ENCODE measurements at places on chromosomes 3 and 15.

GRCh38 chr3:42961633-42962032 is 17.5 kb upstream of the GASK1A start:
- DNase-seq: peak; percentile 63

GRCh38 chr3:61141227-61141626 is 110.0 kb downstream of the FHIT start:
- peak; percentile 34 for DNase-seq

GRCh38 chr3:6989608-6990291 is 128.8 kb downstream of the GRM7 start:
- DNase-seq: no peak

DNA sequence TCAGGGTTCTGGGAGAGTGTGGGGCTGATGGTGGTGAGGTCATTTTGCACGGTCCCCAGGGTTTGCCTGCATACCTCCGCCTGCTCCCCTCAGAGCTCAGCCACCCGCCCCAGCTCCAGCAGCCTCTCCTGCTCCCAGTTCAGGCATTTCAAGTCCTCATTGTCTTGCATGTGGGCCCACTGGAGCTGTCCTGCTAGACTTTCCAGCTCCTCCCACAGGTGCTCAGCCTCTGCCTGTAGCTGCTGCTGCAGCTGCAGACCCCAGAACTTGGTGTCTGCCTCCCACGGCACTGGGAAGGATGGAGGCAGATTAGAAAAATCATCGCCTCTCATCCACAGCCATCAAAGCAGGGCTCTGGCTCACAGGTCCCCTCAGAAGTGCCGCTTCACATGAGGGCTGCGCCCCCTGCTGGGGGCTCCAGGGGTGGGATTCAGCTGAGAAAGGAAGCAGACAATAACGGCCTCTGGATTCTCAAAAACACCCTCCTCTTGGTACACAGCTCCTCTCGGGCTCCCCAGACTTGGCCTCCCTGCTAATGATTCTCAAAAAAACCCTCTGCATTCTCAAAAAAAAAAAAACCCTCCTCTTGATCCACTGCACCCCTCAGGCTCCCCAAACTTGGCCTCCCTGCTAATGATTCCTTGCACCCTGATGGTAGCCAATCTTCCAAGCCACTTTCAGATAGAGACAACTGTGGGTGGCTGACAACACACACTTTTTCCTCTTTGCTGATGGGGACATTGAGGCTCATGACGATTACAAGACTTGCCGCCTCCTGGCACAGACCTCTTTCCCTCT is 89.3 kb upstream of the C2CD4B start:
- peak; percentile 81 for DNase-seq

DNA sequence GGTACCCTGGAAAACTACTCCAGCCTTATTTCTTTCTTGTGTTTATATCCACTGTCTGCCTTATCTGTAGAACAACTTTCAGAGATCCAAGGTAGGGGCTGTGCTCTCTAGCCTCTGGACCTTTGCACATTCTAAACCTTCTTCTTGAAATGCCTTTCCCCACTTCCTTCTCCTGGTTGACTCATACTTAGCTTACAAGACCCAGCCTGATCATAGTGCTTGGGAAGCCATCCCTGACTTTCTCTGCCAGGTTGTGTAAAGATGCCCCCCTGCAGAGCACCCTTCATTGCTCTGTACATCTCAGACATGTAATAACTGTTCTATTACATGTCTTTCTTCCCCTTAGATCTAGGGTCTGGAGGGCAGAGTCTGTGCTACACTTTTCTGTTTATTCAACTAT is 50.1 kb downstream of the PPM1L start:
- DNase-seq: no peak

- no peak for DNase-seq
Measured at GRCh38 chr15:78274994-78275393, 10.6 kb downstream of the DNAJA4 start.

GRCh38 chr3:187006864-187007630 is 76.7 kb downstream of the ST6GAL1 start:
- no peak for DNase-seq

DNA sequence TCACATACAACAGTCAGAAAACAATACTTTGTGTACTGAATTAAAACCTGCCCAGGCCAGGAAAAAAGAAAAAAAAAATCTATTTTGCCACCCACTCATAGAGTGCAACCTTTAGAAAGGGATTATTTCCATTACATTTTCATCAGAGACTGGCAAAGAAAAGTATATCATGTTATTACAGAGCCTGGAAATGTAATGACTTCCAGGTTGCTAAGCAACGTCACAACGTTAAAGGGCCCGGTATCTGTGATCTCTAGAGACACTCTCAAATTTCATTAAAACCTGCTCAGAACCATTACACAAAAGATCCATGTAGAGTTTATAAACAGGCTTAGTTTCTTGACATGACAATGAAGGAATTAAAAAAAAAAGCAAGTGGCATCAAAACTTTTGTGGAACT is 170.5 kb downstream of the CTNNB1 start:
- DNase-seq: no peak

GRCh38 chr15:53976844-53977392 is 1.3 kb upstream of the UNC13C start:
- peak; percentile 54 for DNase-seq

DNA sequence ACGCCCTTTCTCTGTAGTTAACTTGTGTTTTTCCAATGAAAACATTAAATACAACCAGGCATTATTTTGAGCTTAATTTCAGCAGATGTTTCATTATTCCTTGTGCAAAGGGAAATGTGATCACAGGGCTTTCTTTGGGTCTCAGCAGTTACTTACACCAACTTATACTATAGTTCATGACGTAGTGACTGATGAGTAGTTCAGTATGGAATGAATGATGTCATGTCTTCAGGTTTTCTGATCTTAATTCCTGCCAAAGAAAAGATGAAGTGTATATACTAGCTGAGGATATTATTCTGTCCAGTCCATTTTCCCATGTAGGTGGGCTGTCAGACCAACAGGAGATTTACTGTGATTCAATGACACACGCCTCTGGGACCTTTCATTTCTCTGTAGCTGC is 61.3 kb downstream of the MYRIP start:
- DNase-seq: no peak

DNA sequence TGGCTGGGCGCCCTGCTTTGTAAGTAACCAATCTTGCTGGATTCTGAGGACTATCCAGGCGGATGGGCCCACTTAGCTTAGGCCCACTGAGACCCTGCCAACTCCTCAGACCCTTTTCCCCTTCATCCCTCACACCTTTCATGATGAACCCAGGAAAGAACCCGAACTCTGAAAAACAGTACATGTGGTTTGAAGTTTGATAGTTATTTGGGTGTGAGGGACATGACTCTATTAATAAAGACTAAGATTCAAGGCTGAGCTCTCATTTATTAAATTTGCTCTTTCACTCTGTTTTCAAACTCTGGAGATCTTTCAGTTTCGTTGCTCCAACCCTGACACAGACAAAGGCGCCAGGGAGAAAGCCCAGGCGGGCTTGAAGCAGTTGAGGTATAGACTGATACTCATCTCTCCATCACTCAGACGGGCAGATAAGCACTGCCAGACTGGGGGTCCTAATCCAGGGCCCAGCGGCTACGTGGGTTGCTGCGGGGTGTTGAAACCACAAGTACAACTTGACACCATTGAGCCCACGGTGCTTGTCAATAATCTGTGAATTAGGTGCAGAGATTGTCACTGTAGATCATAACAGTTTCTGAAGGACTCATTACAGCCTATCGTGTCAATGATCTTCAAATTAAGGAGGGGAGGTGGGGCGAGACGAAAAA is 7.2 kb upstream of the SOX2 start:
- no peak for DNase-seq

DNA sequence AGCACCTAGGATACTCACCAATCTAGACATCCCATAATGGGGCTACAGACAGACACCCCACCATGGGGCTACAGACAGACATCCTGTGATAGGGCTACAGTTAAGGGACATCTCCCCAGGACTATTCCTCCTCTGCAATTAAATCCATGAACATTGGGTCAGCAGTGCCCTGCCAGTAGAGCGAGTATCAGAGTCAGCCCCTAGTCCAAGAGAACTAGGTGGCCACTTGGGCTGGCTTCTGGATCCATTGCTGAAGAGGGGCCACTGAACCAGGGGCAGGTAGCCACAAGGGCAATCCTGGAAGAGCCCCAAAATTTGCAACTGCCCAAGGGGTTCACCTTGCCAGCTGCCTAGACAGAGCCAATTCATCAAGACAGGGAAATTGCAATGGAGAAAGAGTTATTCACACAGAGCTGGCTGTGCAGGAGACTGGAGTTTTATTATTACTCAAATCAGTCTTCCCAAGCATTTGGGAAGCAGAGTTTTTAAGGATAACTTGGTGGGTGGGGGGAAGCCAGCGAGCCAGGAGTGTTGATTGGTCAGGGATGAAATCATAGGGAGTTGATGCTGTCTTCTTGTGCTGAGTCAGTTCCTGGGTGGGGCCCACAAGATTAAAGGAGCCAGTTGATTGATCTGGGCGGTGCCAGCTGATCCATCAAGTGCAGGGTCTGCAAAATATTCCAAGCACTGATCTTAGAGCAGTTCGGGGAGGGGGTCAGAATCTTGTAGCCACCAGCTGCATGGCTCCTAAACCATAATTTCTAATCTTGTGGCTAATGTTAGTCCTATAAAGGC is 170.2 kb upstream of the SMAD3 start:
- no peak for DNase-seq

DNA sequence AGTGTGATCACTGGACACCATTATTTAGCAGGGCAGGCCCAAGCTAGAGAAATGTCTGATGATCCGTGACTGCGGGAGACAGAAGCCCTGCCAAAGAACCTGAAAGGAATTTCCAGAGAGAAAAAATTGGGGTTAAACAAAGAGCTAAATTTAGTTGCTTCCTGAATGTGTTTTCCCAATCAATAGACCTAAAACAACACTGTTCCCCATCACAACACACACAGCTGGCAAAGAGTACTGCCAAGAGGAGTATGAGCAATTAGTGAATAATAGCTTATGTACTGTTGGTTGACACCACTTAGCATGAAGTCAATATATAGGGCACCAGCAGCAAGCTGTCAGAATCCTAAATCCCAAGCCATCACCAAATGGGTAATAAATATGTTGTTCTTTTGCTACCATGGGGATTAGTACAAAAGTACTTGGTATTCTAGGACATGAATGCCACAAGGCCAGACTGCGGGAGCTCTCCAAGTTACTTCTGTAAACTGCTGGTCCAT is 35.7 kb downstream of the CLK3 start:
- no peak for DNase-seq

- DNase-seq: no peak
Measured at GRCh38 chr3:121482660-121483059, 63.1 kb downstream of the POLQ start.

DNA sequence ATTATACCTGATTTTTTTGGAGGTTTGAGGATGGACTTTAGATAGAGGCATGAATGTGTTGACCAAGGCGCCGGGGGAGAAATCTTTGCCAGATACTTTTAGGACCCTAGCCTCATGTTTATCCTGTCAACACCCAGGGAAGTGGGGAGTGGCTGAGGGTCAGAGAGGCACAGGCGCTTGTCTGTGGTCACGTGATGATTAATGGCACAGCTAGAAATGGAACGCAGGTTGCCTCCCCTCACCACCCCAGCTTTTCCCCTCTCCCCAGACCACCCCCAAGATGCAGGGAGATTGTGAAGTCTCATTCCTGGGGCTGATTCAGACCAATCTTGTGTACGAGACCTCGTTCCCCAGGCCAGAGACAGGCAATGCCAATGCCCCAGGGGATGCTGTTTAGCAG is 218.4 kb upstream of the LINGO1 start:
- DNase-seq: no peak

DNA sequence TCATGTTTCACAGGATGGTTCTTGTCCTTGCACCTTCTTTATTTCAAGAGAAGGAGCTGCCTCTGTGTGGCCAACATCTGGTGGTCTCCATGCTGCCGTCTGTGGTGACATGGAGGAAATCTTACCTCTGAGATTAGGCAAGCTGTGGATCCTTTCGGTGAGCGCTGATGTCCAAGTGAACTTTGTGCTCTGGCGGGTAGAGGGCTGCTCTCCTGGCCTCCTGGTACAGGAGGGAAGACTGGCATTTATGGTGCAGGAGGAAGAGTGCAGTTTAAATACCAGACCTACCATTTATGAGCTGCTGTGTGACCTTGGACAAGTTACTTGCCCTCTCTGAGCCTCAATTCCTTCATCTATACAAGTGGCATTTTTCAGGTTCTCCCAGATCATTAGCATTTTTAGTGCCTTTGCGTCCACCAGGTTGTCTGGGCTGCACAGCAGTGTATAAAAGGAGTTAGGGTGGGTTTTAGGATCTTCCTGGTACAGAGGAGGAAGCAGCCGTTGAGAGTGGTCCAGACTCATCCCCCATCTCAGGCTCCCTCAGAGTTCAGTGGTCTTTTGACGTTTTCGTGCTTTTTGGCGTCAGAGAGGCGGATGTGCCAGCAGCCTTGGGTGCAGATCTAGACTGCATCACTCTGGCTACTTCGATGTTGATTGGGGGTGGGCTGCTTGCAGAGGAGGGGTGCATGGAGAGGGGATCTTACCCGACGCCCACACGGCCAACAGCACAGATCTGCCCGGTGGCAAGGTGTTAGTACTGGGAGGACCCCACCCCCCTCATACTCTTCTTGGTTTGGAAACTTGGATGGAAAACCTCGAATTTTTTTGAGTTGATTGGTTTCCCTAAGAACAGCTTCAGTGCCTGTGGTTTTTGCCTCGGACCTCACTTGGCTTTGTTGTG is 162.2 kb downstream of the ITPR1 start:
- no peak for DNase-seq

DNA sequence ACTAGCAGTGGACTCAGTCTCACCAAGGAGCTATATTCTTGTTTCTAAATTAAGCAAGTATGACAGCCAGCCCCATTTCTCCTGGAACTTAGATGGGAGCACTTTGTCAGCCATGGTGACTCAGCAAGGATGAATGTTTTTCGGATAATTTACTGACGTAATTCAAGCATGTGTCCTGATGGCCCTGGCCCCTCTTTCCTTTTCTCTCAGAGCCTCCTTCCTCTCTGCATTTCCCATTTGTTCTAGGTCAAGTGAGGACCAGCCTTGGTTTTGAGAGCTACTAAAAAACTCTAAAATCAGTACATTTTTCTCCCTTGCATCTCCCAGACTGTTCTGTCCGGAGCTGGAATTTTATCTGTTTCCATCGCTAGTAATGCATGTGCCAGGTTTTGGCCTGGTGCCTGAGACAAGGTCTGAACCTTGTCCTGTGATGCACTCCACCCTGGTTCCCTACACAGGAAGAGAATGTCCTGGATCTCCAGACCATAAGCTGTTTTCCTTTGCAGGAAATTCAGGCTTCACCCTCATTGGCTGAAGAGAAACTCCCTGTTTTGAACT is 256.6 kb upstream of the ROPN1 start:
- no peak for DNase-seq

DNA sequence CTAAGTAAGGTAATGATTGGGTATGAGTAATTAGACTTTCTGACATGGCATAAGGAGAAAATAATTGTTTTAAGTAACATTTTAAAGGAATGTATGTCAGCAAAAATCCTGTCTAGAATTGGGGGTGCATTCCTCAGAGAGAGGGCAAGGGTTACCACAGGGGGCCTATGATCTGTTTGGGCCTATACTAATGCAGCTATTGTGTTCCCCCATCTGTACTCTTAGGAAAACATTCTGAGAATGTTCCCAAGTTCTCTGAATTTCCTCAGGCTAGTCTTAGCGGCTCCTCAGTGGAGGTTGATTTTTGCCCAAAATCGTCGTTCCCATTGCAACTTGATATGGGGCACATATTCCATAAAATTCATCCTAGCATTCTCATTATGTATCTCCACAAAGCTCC is 1216.4 kb upstream of the GBE1 start:
- DNase-seq: no peak
